ENCODE measurements at places on chromosomes 11 and 22. TPM values are rescaled to one million over a fixed set of nuclear protein-coding genes. Genes with fewer than 3 reads are reported as not detected.

KIF18A gene
- total RNA-seq = 20.5 TPM

C1QTNF4 gene
- 3.1 TPM for total RNA-seq

PVALB gene
- total RNA-seq = not detected

WNT11 gene
- total RNA-seq = not detected

GRCh38 chr11:60809249-60809648 is 24.1 kb downstream of the MS4A10 start:
- DNase-seq = no peak

GRCh38 chr11:128239306-128239705 is 348.1 kb downstream of the ETS1 start:
- no peak for DNase-seq

DNA sequence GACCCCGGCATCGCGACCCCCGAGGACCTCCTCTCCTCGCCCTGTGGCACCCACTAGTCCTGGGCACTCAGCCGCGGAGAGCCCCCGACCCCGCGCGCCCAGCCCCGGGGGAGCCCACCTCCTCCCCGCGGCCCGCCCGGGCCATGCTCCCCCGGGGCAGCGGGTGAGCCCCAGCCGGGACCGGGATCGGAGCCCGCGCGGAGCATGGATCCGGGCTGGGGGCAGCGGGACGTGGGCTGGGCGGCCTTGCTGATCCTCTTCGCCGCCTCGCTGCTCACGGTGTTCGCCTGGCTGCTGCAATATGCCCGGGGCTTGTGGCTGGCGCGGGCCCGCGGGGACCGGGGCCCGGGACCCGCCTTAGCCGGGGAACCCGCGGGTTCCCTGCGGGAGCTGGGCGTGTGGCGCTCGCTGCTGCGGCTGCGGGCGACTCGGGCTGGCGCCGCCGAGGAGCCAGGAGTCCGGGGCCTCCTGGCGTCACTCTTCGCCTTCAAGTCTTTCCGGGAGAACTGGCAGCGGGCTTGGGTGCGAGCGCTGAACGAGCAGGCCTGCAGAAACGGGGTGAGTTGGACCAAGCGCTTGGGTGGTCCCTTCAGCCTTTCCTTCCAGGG is 498 bp downstream of the C2CD2L start:
- DNase-seq = no peak

DNA sequence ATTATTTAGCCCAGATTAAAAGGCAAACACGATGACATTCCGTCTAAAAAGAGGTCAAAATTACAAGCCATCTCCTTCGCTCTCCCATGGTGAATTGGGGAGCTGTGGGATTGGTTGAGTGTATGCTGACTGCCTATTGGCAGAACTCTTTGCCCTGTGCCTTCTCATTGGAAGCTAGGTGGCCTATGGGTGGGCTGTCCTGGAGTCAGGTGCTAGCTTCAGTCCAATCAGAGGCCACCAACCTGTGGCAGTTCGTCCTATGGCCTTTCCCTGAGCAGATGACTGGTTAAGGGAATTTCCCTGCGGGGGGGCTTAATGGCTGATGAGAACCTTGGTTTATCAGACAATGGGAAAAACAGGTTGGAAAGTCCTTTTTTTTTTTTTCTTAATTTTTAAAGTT is 3.2 kb upstream of the MTMR3 start:
- DNase-seq = no peak

DNA sequence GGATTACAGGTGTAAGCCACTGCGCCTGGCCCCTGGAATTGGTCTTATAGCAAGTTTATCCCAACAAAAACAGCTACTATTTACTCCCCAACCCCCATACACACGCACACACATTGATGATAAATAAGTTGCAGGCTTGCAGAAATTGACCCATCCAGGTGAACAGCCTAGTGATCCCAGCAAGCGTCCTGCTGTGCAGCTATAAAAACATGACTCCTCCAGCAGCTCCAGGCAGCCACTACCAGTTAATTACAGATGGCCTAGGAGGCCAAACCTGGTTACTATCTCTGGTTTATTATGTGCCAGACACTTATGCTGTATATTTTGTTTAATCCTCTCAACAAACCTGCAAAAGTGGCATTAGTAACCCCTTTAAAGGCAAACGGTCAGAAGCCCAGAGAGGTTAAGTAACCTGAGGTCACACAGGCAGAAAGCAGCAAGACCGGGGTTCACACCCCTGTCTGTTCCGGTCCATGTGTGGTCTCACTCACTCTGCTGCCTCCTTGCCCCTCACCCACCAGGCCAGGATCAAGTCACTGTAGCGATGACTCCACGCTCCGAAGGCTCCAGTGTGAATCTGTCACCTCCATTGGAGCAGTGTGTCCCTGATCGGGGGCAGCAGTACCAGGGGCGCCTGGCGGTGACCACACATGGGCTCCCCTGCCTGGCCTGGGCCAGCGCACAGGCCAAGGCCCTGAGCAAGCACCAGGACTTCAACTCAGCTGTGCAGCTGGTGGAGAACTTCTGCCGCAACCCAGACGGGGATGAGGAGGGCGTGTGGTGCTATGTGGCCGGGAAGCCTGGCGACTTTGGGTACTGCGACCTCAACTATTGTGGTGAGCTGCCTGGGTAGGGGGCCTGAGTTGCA is 6.6 kb downstream of the F2 start:
- no peak for DNase-seq
